Posterior cingulate gyrus (tissue), 11 donors: ENCODE measurements at places on chromosomes 2 and 18.
A peak's percentile ranks its signal among the peaks of the same experiment; 100 is the strongest.

DNA sequence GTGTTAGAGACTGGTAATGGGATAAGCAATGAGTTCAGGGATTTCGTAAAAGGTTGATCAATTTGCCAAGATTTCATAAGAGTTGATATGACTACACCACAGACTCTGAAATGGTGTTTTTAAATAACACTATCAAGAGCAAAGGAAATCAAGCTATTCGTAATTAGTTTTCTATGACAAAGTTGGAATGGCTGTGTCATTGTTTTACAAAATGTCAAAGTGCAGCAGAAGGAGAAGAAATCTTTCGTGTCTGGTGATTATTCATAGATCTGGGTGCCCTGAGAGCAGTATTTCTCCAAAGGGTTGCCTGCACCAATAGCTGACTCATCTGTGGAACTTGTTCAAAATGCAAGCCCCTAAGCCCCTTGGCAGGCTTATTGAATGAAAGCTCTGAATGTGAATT is 70.1 kb downstream of the NABP1 start:
- DNase-seq: no peak

- no peak for DNase-seq
These were observed 14.1 kb upstream of the MYCN start for GRCh38 chr2:15926252-15926651.

DNA sequence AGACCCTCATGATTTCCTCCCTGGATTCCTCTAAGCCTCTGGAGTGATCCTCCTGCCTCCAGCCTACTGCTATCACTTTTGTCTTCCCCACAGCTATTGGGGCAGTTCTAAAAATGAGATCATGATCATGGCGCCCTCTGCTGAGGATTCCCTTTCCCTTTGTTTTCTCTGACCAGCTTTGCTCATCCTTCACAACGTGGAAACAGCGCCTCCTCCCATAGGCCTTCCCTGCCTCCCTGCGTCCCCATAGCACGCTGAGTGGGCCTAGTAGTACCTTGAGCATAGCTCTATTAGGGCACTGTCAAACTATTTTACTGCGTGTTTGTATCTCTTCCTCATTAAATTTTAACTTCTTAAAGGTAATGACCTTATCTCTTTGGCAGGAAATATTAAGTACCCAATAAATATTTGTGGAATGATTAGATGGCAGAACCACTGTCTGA is 207.0 kb upstream of the FANCL start:
- peak; percentile 93 for DNase-seq

DNA sequence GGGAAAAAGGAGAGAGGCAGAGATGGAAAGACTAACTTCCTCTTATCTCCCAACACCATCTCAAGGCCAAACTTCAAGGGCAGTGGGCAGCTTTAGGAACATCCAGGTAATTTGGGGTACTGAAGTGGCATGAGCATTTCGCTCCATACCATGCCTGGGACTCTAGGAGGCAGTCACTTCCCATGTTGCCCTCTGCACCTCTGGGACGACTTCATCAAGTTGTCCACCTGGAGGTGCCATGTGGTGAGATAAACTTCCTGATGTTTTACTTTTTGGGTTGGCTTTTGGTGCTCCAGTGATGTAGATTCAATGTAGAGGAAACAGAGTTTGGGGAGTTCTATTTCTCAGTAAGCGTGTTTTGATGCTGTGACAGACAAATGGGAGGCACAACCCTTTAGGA is 56.3 kb upstream of the UPP2 start:
- DNase-seq: no peak

GRCh38 chr2:241844066-241844728 is 14.5 kb downstream of the PDCD1 start:
- DNase-seq: no peak
